ENCODE measurements at places on chromosomes 4 and X.

DNA sequence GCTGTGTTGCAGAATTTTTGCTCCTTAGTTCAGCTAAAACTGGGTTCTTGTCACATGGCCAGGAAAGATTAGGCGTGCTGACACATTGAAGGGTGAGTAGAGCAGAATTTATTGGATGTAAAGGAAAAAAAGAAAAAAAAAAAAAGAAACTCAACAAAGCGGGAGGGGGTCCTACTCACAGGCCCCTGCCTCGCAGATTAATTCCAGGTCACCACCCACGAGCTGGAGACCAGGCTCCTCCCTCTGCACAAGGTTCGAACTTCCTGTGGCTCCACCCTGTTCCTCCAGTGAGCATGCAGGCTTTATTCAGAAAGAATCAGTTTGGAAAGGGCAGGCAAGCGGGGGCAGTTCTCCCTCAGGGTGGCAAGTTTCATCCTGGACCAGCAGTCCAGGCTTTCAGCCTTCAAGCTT, 17.1 kb downstream of the MGST2 start:
- DNase-seq, result no peak

- DNase-seq, result no peak
Measured at GRCh38 chr4:52931243-52931642, 69.1 kb downstream of the RASL11B start.

GRCh38 chr4:116734178-116734577, 351.2 kb downstream of the TRAM1L1 start:
- no peak for DNase-seq

- DNase-seq, result no peak
Measured at GRCh38 chr4:77636902-77637301, 31.3 kb downstream of the CXCL13 start.

DNA sequence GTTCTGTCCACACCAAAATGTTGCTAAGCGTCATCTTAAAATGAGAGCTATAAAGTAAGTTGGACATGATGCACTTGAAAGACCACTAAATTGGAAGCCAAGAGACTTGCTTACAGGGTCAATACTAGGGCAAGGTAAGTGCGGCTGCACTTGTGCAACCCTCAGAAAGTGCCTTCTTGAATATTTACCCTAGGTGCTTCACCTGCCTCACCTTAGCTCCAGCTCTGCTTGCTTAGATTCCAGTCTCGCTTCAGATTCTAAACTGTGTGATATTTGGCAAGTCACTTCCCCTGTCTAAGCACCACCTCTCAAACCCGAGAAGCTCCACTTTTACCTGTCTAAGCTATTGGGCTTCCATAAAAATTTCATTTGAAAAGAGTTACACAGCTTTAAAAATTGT, 136.5 kb downstream of the GRIA3 start:
- DNase-seq, result no peak

DNA sequence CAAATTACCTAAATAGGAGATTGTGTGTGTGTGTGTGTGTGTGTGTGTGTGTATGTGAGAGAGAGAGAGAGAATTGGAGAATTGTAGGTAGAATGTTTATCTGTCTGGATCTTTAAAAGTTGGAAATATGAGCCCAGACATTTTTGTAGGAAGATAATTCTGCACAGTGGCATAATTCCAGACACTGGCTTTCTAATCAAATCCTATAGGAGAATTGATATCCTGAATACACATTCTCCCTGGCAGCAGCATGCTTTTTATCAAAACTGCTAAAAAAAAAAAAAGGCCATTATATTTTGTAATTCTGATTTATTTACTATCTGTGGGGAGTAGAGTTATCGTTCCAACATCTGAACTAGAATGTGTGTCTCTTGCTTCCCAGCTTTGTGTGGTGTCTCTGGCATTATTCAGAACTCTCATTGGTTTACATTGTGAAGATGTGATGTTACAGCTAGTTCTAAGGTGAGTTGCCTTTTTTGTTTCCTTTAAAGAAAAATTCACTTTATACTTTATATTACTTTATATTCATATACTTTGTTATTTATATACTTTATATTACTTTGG, 122.4 kb downstream of the GATB start:
- DNase-seq, result no peak

GRCh38 chr4:108954880-108955279, 192.0 kb upstream of the ETNPPL start:
- DNase-seq, result no peak

DNA sequence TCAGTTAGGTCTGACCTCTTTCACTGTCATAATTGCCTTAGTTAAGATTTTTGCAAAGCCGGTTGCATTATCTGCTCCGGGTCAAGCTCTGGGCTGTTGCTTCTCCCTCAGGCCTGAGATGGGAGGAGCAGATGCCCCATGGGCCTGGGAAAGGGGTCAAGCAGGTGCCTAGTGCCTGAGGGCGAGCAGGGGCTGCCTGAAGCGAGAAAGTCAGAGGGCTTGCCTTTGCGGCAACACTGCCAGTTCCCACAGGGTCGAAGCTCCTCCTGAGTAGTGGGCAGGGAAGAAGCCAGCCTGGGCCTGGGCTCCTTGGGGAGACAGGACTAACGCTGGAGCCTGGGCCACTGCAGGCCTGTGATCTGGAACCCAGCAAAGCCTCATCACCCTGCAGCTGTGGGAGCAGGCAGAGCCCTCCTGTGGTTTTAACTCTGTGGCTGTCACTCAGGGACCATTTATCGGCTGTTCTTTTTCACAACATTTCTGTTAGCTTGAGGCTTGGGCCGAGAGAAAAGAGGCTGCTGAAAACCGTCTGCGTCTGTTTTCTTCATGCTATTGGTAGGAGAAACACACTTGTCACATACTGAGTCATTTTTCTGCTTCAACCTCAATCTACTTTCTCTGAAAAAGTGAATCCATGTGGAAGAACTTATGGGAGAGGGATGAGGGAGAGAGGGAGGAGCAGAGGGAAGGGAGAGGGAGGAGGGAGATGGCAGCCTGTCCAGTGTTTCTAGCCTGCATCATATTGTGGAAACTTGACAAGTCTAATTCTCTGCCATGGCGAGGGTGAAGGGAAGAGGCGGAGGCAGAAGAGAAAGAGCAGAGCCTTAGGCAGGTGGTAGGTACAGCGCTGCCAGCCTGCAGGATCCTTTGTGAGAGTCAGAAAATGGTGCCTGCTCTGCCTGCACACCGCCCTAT, 68.4 kb downstream of the RHOH start:
- DNase-seq, result no peak

GRCh38 chrX:40166582-40166981, 68.8 kb upstream of the BCOR start:
- no peak for DNase-seq

GRCh38 chr4:170003071-170004070, 22.8 kb downstream of the MFAP3L start:
- peak; percentile 10 for DNase-seq

- DNase-seq, result peak; percentile 78
Measured at GRCh38 chrX:39854772-39855747, 242.7 kb downstream of the BCOR start.

DNA sequence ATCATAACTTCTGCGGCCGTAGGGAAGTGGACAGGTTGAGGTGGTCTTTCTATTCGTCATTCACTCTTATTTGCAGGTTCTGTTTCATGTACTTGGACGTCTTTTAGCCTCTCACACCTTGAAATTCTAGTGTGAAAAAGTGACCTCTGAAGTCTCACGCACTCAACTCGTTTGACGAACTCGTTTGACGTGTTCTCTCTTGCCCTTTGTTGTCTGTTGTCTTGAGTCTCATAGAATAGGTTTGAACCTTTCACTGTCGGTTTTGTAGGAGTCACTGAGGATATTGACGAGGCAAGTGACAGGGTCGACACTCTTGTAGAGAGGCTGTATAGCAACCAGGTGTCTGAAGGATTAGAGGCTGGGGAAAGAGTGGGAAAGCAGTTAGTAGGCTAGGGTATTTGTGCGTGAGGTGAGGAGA, 1.1 kb upstream of the PGRMC2 start:
- DNase-seq, result peak; percentile 1

DNA sequence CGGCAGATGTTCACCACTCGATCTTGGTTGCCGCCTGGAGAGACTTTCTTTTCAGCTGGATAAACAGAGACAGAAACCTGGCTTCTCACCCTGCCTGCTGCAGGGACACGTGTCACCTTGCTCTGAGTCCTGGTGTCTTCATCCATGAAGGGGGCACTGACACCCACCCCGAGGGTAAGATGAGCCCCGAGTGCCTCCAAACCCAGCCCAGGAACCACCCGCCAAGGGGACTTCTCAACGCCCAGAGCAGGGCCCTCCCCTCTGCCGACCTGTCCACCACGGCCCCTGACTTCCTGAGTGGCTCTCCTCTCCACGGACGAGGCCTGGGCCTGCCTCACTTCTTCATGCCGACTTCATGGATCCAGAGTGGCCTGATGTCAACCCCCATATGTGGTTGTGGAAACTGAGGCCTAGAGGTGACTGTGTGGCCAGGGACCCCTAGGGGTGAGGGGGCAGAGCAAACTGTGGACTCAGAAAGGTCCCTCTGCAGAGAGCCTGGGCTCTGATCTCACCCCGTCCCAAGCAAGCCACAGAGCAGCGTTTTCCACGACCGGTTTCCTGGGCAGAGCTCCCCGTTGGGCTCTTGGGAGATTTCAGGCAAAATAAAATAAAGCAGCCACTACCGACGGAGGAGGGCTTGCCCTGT, 5.1 kb downstream of the ADRA2C start:
- no peak for DNase-seq

DNA sequence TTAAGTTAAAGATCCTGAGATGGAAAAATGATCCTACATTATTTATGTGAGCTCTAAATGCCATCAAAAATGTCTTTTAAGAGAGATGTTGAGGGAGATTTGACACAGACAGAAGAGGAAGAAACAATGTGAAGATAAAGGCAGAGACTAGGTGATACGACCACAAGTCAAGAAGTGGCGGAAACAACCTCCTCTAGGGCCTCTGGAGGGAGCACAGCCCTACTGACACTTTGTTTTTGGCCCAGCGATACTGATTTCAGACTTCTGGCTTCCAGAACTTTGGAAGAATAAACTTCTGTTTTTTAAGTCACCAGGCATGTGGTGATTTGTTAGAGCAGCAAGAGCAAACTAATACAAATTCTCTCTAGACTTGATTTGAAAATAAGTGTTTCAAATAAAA, 1216.1 kb downstream of the FSTL5 start:
- no peak for DNase-seq

- no peak for DNase-seq
Measured at GRCh38 chr4:78720204-78720603, 55.9 kb upstream of the BMP2K start.

- no peak for DNase-seq
Measured at GRCh38 chr4:24197955-24198354, 308.1 kb upstream of the PPARGC1A start.

DNA sequence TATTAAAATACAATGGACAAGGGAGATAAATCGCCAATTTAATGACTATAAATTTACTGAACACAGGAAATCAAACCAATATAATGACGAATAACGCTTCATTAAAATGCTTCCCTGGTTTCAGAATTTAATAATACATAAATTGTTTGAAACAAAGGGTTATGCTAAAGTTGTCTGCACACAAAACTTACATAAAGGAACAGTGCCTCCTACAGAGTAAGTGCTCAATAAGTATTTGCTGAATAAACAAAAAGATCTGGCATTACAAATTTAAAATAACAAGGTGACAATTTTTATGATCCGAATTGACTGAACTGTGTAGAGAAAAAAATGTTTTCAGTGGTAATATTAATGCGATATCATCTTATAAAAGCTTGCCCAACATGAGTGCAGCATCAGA, 69.6 kb downstream of the NOCT start:
- DNase-seq, result no peak

- no peak for DNase-seq
Measured at GRCh38 chr4:88979276-88979675, 77.7 kb downstream of the FAM13A start.

DNA sequence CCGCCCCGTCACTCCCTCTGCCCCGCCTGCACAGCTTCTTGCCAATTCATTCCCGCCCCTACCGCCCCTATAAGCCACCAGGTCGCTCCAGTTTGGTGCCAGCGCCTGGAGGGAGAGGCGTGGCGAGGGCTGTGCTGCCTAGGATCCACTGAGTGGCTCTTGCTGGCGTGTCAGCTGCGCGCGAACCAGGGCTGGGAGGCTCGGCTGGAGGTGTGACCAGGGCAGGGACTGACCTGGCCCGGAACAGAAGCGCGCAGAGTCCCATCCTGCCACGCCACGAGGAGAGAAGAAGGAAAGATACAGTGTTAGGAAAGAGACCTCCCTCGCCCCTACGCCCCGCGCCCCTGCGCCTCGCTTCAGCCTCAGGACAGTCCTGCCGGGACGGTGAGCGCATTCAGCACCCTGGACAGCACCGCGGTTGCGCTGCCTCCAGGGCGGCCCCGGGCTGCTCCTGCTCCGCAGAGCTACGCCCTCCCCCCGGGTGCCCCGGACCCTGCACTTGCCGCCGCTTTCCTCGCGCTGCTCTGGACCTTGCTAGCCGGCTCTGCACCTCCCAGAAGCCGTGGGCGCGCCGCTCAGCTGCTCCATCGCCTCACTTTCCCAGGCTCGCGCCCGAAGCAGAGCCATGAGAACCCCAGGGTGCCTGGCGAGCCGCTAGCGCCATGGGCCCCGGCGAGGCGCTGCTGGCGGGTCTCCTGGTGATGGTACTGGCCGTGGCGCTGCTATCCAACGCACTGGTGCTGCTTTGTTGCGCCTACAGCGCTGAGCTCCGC, at the start of gene GPR78:
TSS of gene GPR78 (plus strand) at position 72 of the 773 bp plus-strand sequence. CDS start at position 663, 591 bp downstream.
- peak; percentile 4 for DNase-seq

DNA sequence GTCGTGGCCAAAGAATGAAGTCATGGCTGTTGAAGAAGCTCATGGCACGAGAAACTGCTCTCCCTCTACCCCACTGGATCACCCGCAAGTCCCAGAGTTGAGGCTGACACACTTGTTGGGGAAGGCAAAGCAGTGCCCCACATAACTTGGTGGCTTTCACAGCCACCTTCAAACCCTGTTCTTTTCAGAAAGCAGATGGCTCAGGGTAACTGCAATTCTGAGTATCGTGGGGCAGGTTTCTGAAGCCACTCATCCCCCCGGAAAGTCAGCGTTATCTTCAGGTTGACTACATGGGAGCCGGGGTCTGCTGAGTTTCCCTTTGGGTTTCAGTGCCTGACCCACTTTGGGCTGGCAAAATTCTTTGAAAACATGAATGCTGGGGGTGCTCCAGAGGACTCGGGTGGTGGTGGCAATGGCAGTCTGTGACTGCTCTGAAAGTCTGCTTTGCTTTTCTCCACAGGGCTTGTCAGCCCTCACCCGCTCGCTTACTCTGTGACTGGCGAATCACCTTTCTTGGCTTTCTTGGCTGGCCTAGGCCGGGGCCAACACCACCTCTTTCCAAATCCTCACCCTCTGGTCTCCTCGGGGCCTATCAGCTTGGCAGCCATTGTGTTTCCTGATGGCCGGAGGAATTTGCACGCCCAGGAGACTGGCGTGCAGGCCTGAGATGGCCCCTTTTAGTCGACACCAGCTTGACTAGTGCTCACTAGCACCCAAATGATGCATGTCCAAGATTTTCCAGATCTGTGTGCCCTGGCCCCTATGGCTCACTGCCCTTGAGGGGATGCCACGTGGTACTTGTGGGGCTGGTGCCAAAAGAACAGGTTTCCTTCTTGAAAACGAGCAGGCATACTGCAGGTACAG, 7.3 kb downstream of the PPP1R3F start:
- no peak for DNase-seq

DNA sequence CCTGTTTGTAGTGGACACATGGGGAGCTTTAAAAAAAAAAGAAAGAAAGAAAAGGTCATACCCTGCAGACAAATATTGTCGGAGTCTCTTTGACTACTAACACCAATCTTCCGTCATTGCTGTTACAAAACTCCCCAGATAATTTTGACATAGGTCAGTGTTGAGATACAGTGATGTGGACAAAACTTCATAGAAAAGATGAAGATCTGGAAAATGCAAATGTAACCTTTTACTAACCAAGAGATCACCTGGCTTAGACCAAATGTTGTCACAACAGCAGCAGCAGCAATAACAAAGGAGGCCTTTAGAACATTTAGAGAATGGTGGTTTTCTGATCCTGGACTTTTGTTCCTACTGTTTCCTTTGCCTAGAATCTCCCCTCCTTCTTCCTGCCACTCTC, 8.1 kb upstream of the COMMD8 start:
- DNase-seq, result no peak
